ENCODE measurements at places on chromosomes 7 and 10.

DNA sequence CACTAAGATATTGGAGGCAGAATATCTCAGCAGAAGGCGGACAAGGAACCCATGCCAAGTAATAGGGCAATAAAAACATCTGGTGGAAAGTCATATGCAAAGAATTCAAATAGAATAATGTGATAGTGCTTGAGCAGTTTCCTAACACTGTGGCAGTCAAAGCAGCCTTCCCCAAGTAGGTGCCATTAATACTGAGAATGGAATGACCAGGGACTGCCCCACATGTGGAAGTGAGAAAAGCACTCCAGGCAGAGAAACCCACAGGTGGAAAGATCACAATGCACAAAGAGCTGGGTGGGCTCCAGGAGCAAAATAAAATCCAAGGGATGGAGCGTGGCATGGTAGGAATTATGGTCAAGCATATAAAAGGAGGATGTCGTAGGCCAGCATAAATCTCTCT, 64.4 kb upstream of the NME8 start:
- peak; percentile 51 for DNase-seq

GRCh38 chr10:71893920-71894319, 42.9 kb upstream of the PSAP start:
- DNase-seq: no peak

- no peak for DNase-seq
Observed at GRCh38 chr7:47602272-47603004, 20.5 kb upstream of the TNS3 start.

DNA sequence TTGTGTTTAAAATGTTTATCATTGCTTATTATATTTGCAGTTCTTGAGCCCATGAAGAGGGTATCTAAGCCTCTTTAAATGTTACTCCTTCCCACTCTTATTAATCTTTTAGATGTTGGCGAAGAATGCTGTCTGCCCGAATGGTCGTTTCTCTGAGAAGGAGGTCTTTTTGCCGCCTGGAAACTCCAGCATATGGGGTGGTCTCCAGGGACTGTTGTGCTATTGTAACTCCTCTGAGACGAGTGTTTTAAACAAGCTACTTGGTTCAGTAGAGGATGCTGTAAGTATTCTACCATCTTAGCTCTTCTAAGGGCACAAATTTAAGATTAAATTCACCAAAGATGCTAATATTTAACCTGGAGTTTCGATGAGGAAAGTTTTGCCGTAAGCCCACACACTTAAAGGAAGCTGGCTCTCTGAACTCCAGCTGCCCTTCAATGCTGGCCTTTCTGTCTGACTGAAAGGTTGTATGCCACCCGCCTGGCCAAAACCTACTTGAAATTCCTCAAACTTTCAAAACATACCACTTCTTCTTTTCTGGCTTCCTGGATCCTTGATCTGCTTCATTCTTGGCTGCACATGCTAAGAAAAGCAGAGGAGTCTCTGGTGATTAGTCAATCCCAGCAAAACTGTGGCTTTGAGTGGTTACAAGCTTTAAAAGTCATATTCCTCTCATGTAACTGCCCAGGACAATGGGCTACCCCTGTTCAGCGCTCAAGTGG, 74.7 kb downstream of the ABCA13 start:
- peak; percentile 8 for DNase-seq

GRCh38 chr10:102948176-102948575, 30.1 kb downstream of the CNNM2 start:
- no peak for DNase-seq

- no peak for DNase-seq
Observed at GRCh38 chr10:44325157-44325556, 59.7 kb downstream of the CXCL12 start.

DNA sequence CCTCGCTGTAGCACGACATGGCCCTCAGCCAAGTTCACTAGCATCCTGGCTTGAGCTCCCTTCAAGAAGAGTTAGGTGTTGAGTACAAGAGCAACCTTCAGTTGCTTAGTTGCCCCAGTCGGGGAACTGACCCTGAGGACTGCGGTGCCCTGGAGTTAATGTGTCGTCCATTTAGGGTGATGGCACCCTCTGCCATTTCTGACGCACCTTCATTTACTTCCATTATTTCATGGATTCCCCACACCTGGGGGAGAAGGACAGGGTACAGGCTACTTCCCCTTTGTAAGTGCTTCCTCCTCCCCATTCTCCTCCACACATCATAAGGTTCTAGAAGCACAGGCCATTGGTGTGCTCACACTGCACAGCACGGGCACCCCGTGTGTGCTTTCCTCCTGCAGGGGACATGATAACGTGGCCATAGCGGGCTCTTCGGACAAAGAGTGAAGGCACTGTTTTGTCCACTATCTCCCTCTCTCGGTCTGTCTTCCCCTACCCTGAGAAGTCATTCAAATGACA, 1.8 kb downstream of the ALOX5 start:
- DNase-seq: no peak

- DNase-seq: no peak
Observed at GRCh38 chr7:140342727-140343514, 55.4 kb downstream of the SLC37A3 start.

DNA sequence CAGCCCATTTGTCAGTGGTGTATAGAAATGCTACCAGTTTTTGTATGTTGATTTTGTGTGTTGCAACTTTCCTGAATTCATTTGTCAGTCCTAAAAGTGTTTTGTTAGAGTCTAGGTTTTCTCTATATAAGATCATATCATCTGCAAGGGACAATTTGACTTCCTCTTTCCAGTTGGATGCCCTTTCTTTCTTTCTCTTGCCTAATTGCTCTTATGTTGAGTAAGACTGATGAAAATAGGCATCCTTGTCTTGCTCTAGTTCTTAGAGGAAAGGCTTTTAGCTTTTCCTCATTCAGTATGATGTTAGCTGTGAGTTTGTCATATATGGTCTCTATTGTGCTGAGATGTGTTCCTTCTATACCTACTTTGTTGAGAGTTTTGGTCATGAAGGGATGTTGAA, 161.7 kb upstream of the TPK1 start:
- no peak for DNase-seq

GRCh38 chr7:112167147-112167546, 39.1 kb downstream of the DOCK4 start:
- DNase-seq: no peak

DNA sequence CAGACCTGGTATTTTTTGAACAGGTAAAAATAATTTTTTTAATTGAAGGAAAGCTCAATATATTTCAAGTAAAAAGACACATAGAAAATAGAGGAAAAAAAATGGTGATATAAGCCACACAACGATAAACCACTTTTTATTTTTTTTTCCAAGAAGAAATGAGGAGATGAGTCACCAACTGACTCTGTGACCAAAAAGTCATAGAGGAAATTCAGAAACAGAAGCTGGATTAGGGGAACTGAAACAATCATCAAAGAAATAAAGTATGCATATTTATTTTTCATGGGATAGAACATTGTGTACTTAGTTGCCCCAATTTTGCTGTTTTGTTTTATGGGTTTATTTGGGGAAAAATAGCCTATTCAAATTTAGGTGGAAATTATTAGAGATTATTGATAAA, 176.8 kb upstream of the AGR3 start:
- DNase-seq: no peak

DNA sequence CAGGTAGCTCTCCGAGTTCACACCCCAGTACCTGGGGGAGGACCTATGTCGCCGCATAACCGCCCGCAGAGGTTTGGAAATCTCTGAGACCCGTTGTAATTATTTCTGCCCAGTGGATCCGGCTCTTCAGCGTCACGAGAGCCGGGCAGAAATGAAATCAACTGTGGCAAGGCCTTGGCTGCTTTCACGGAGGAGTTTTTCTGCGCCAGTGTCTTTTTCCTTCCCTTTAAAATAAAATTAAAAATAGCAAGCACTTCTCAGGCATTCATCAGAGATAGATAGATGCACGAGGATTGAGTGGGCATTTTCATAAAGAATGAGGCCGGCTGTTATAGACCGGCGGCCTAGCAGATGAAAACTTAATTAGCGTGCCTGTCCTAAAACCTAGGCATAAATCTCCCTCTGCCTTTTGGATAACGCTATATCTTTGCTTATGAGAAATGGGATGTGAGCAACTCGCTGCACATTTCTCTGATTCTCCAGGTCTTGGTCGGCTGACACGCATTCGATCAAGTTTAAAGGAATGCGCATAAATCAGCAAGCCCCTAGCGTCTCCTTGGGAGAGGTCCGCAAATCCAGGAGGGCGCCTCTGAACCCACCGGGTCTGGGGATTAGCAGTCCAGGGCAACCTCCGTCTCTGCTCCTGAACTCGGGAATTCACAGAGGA, 6.4 kb downstream of the HOXA13 start:
- no peak for DNase-seq

GRCh38 chr10:118800920-118801319, 46.1 kb upstream of the CACUL1 start:
- DNase-seq: no peak

- no peak for DNase-seq
Observed at GRCh38 chr7:38889079-38889478, 19.9 kb downstream of the VPS41 start.

- no peak for DNase-seq
Observed at GRCh38 chr7:46162609-46163008, 241.5 kb upstream of the IGFBP3 start.

DNA sequence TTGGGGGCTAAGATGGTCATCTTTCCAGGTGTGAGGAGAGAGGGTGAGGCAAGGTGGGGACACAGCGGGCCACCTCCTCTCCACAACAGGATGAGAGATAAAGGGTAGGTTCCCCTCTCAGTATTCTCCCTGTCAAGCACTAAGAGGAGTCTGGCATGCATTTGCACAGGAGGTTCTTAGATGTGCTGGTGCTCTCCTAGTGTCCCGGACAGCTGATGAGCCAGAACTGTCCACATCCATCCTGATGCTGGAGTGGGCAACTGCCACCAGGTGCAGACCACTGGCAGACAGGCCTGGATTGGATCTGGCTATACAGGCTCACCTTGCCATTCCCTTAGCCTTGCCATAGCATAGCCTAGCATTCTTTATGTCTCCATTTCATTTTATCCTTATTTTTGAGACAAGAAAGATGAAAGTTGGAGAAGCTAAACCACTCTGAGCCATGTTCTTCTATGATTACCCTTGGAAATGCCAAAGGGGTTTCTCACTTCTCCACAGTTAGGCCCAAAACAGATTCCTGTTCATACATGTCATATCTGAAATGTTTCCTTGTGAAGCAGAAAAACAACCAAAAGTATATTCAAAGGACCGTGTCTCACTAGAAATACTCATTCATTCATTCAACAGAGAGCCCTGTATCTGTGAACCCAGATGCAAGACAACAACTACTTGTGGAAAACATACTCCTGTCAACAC, 48.8 kb upstream of the ANTXRL start:
- no peak for DNase-seq

GRCh38 chr7:41956705-41957104, 253.8 kb upstream of the INHBA start:
- DNase-seq: no peak

- DNase-seq: no peak
Observed at GRCh38 chr7:45171946-45172345, 14.4 kb downstream of the RAMP3 start.

- no peak for DNase-seq
Observed at GRCh38 chr10:20977300-20977699, 80.2 kb upstream of the NEBL start.

DNA sequence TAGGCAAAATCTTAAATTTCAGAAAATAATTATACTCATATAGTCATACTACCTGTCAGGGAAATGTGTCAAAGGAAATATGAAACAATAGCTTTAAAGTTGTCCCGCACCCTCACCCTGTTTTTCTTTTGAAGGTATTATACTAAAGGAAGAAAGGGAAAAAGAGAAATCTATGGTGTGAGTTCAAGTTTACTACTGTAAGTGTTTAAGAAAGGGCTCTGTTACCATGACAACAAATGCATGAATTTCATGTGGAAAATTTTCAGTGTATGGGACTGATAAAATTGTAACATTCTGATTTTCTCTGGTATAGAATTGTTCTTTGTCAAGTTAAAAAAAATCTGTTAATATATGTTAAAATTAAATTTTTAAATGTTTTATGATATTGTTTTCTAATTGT, 229.8 kb downstream of the ADK start:
- no peak for DNase-seq

Data from GM12878 (cell line).